ENCODE measurements at places on chromosomes 5 and 9. TPM values are rescaled to one million over a fixed set of nuclear protein-coding genes. Genes with fewer than 3 reads are reported as not detected.

The SHISAL2B gene
- polyA plus RNA-seq: not detected

The TMEM232 gene
- 0.77 TPM for polyA plus RNA-seq

The C9orf50 gene
- polyA plus RNA-seq: not detected

The CENPP gene
- polyA plus RNA-seq: 18.5 TPM

The CDC20B gene
- polyA plus RNA-seq: not detected

The FCN1 gene
- polyA plus RNA-seq: not detected

The RGS14 gene
- polyA plus RNA-seq: 101 TPM

The PCDHGB7 gene
- not detected for polyA plus RNA-seq

The SV2C gene
- not detected for polyA plus RNA-seq

The SLC35A4 gene
- 62.2 TPM for polyA plus RNA-seq

The SPATA31E1 gene
- not detected for polyA plus RNA-seq

The LHX3 gene
- not detected for polyA plus RNA-seq

The ANKRD33B gene
- polyA plus RNA-seq: 0.16 TPM

The BARX1 gene
- 0.08 TPM for polyA plus RNA-seq

The ZDHHC11B gene
- not detected for polyA plus RNA-seq

The KCNV2 gene
- not detected for polyA plus RNA-seq

The NR5A1 gene
- not detected for polyA plus RNA-seq

The TMC1 gene
- polyA plus RNA-seq: not detected

The CDKN2A gene
- not detected for polyA plus RNA-seq

The LAMC3 gene
- polyA plus RNA-seq: not detected

The PPP2R2B gene
- polyA plus RNA-seq: not detected

The PPIC gene
- 3.7 TPM for polyA plus RNA-seq

The GRM6 gene
- polyA plus RNA-seq: not detected

Data from K562 (cell line).